Activated T-helper 1 cell treated with anti-CD3 and anti-CD28 coated beads, Interleukin-2, amount 50 U/mL, for 16 hours (primary cell): ENCODE measurements at places on chromosomes 3 and 15.

GRCh38 chr3:171283848-171284222 is 176.4 kb downstream of the TNIK start:
- no peak for DNase-seq

DNA sequence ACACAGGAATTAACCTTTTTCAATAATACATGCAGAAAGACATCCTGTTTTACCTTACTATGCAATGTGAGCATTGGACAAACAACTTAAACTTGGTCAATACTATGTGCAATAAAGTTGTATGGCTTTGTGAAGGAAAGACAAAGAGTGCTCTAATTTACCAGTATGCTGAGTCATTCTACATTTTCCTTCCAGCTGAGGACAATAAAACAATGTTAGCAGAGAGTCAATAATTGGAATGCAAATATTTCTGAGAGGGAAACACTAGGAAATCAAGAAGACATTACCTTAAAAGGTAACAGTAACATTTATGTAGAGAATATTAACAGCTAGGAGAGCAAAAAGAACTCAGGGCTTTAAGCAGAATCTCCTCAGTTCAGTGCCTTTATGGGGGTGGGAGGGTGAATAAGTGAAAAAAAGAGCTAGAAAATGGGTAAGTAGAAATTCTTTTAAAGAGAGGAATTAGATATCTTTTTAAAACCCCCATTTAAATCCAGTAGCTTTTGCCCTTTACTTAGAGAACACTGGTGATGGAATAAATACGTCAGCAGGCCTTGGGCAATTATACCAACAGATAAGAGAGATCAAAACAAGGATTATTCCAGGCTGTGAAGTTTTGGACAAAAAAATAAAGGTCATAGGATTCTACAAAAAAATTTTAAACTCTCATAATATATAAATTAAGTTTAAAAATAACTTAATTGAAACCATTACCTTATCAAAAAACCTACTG is 11.6 kb upstream of the HGD start:
- no peak for DNase-seq

DNA sequence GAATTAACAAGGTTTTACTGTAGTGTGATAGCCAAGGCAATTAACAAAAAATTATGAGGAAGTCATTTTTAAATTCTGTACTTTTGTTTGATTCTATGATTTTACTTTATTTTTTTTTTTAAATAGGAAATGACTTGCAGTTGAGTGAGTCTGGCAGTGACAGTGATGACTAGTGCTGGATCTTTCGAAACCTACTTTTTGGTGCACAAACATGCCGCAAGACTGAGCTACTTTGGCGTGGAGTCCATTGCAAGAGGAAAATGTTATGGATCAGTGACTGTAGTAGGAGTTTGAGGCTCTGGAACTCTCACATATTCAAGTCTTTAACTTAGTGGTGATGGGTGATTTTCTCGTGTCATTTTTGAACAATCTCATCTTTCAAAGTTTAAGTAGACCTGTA is 11.6 kb downstream of the EAF1 start:
- no peak for DNase-seq

DNA sequence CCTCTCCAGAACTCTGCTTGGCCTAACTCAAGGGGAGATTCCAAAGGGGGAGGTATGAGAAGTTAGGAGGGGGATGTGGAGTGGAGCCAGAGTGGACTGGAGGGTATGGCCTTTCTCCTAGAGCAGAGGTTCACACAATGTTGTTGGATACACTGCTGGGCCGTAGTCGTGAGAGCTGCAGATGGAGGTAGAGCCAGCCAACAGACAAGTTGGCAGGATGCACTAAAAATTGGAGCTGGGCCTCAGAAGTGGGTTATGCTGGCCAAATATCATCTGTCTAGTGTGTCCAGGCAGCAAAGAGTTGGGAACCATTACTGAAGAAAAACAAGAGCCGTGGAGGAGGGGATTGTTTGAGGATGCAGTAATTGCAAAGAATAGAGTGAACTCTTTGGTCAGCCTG is 27.7 kb upstream of the LRRFIP2 start:
- no peak for DNase-seq

GRCh38 chr15:41493205-41493901 is at the start of gene ITPKA:
ITPKA (plus strand) TSS chr15:41493874; CDS start chr15:41493928, 54 bp downstream.
- DNase-seq: peak; percentile 80

GRCh38 chr3:49412632-49413337 is 562 bp downstream of the TCTA start:
- DNase-seq: no peak

DNA sequence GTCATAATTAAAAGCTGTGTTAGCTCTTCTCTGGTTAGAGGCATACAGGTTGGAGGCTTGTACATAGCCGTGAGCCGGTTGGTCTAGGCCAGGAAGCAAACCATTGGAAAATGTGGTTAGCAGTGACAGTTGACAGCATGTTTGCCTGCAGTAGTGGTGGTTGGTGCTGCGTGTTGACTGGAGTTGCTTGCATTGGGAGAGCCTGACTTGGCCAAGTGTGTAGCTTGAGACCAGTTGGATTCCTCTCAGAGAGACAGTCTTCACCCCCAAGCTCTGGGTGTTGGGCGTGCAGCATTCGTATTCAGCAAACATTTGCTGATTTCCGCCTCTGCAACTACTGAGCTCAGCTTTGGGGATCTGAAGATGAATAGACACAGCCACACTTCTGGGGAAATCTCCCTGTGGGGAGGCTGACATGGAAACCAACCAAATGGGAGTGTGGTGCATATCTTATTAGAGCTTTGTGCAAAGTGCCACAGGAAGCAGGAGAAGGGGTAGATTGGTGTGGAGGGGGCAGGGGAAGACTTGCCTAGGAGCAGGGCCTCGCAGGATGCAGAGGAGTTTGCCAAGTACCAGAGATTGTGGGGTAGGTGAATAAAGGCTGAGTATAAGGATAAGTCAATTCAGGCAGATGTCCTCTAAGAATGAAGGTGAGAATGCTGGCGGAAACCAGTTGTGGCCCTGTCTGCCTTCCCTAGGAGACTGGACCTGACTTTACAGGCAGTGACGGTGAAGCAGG is 83.5 kb downstream of the IGF1R start:
- no peak for DNase-seq

DNA sequence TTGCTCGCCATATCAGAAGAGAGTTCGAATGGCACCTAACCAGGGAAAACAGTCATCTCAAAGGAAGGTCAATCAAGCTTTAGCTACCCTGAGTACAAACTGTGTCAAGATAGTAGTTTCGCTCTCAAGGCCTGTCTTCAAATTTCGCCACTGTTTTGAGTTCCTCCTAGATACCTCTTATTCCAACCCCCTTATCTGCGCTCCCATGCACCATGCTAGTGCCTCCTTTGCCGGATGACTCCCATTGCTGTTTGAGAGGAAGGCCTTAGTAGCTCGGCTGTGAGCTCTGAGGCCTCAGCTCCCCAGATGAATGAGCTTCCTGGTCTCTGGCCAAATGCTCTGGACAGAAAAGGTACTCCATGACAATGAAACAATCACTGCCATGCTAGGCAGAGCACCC is 256.0 kb downstream of the ULK4 start:
- no peak for DNase-seq

- no peak for DNase-seq
Observed at GRCh38 chr3:114558271-114558670, 264.4 kb downstream of the TIGIT start.

GRCh38 chr15:65222891-65223290 is 11.6 kb upstream of the CILP start:
- DNase-seq: no peak

GRCh38 chr3:196563721-196564225 is 4.6 kb downstream of the WDR53 start:
- DNase-seq: peak; percentile 6

GRCh38 chr3:125496701-125497100 is 23.3 kb downstream of the SNX4 start:
- DNase-seq: no peak

DNA sequence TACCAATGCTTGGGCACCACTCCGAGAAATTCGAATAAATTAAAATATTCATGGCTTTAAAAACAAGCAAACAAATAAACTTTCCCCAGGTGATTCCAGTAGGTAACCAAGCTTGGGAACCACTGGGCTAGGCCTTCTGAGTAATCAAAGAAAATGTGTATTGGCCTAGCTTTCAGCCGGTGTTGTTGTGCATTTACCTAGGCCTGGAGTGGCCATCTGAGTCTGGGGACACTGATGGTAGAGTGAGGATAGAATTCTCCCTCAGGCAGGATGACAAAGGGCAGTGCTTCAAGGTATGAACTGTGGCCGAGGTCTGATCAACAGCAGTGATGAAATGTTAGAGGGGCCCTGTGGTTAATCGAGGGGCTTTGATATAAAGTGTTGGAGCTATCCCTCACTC is 440.5 kb downstream of the EPHB1 start:
- DNase-seq: no peak

- DNase-seq: no peak
Observed at GRCh38 chr3:196198771-196199753, 12.1 kb downstream of the ZDHHC19 start.

GRCh38 chr15:38748710-38749109 is 184.1 kb upstream of the RASGRP1 start:
- no peak for DNase-seq

DNA sequence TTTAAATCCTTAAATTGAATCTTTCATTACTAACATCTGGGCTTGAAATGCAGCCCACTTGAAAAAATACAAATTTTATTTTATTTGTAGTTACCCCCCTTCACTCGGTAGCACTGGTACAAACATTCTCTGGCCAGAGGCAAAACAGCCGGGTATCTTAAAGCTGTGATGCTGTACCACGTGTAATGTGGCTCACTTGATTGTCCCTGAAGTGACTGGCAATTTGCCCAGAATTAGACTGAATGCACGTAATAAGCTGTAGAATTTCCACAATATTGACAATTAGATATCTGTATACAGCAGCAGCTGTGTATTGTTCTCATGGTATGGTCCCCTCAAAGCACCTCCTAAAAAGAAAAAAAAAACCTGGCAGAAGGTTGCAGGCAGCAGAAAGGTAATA is 192.8 kb upstream of the TBC1D5 start:
- no peak for DNase-seq

DNA sequence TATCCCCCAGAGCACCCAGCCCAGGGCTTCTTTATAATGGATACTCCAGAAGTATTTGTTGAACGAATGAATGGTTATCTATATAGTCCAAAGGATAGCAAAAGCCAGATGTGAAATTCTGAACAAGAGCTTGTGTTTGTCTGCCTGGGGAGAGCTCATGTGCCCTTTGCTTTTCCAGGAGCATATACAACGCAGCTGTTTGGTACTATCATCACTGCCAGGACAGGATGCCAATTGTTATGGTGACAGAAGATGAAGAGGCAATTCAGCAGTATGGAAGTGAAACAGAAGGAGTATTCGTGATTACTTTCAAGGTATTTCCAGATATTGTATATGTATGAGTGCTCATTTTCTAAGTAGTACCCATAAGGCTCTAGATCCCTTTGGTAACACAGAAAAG is 15.2 kb downstream of the DIS3L start:
- DNase-seq: no peak

GRCh38 chr3:51955175-51955892 is at the start of gene GPR62:
GPR62 (plus strand) TSS chr3:51955381; CDS start chr3:51955653, 272 bp downstream.
- DNase-seq: no peak

- DNase-seq: no peak
Observed at GRCh38 chr3:119759962-119760361, 21.9 kb upstream of the NR1I2 start.

GRCh38 chr3:4752201-4753072 is 226.8 kb upstream of the BHLHE40 start:
- no peak for DNase-seq
